Stimulated activated CD8-positive, alpha-beta memory T cell treated with anti-CD3 and anti-CD28 coated beads, Interleukin-4, amount 100 ng/mL, for 1 hour (primary cell): ENCODE measurements at places on chromosomes 7 and 10.

- DNase-seq: no peak
Measured at GRCh38 chr10:23439452-23439960, 631 bp downstream of the OTUD1 start.

- DNase-seq: no peak
Measured at GRCh38 chr10:122034149-122034756, 45.3 kb downstream of the TACC2 start.

DNA sequence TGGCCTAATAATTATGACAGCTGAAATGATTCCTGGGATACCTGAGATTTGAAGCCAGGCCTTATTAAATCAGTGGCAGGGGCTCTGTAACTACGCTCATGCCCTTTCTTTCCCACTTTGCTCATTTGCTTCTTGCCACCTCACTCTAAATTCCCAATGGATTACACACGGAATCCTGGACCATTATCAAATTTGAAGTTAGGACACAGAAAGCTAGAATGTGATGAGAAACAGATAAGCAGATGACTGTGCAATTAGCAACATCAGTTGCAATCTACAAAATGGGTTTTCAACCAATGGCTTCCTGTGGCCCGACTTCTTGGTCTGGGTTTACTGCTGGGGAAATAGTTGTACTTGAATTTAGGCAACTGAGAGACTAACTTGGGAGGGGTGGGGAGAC, 374.3 kb downstream of the INHBA start:
- no peak for DNase-seq

- no peak for DNase-seq
Measured at GRCh38 chr10:46516660-46517416, 39.6 kb downstream of the GPRIN2 start.

DNA sequence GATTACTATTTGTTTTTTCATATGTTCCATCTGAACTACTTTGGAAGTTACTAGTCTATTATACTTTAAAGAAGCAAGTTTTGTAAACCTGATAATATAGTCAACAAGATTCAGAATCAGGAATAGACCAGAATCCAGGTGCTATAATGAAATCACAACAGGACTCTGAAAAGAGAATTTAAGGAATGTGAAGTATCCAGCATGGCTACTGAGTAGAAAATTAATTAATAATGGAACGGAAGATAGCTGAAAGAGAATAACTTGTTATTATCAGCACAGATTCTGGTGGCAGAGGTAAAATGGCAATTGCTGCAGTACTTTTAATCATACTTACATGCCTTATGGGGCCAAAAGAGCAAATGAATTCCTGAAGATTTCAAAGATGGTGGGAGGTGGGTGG, 43.1 kb upstream of the CHCHD3 start:
- no peak for DNase-seq

DNA sequence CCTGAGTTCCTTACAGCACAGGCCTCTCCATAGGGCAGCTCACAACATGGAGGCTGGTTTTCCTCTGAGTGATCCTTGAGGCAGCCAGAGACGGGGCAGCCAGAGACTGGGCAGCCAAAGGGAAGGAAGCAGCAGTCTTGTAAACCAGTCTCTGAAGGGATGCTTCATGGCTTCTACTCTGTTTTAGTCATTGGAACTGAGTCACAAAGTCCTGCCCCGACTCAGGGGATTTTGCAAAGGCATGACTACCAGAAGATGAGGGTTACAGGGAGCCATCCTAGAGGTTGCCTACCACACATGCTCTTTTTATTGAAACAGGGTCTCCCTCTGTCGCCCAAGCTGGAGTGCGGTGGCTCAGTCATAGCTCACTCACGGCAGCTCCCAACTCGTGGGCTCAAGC, 44.4 kb upstream of the COMMD3 start:
- no peak for DNase-seq

DNA sequence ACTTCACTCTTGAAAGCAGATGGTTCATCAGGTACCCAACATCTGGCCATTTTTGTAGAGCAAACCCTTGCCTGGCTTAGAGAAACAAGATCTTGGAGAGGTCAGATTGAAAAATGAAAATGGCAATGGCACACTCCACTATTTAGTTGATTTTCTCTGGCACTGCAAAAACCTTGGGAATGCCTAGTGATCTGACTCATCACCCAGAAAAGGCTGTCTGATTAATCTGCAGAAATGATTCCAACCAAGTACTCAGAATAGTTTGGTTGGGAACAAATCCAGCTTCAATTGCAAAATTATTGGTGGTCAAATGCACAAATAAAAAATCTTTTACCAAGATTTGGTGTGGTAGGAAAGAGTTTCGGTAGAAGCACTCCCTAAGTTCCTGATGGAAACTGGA, 351.2 kb downstream of the PHTF2 start:
- DNase-seq: no peak

GRCh38 chr7:105000927-105001336, 13.1 kb upstream of the KMT2E start:
- no peak for DNase-seq

- no peak for DNase-seq
Measured at GRCh38 chr7:9083837-9084236, 650.4 kb downstream of the NXPH1 start.

- DNase-seq: no peak
Measured at GRCh38 chr10:30456266-30456665, 22.3 kb downstream of the MAP3K8 start.
